Glutamatergic neuron (in vitro differentiated cells): ENCODE measurements at places on chromosomes 2 and 18. TPM values are rescaled to one million over a fixed set of nuclear protein-coding genes. Genes with fewer than 3 reads are reported as not detected.

The MYL12B gene
- total RNA-seq: 123 TPM

The IMMT gene
- total RNA-seq: 124 TPM

The ZBTB7C gene
- 10.6 TPM for total RNA-seq

GRCh38 chr2:128754246-128754724 is 435.6 kb upstream of the HS6ST1 start:
- H3K27me3 ChIP-seq: peaks cover 4% of the 10 kb centered on the region
- no peaks in the 10 kb centered on the region for H3K36me3 ChIP-seq
- no peak overlapping the region for H3K4me3 ChIP-seq
- peaks cover 29% of the 10 kb centered on the region for H3K4me1 ChIP-seq
- H3K27ac ChIP-seq: peak overlapping the region; percentile 38

- H3K4me1 ChIP-seq: no peaks in the 10 kb centered on the region
- no peak for DNase-seq
- no peak overlapping the region for H3K4me3 ChIP-seq
Measured at GRCh38 chr2:195392446-195393336, 264.3 kb upstream of the SLC39A10 start.

DNA sequence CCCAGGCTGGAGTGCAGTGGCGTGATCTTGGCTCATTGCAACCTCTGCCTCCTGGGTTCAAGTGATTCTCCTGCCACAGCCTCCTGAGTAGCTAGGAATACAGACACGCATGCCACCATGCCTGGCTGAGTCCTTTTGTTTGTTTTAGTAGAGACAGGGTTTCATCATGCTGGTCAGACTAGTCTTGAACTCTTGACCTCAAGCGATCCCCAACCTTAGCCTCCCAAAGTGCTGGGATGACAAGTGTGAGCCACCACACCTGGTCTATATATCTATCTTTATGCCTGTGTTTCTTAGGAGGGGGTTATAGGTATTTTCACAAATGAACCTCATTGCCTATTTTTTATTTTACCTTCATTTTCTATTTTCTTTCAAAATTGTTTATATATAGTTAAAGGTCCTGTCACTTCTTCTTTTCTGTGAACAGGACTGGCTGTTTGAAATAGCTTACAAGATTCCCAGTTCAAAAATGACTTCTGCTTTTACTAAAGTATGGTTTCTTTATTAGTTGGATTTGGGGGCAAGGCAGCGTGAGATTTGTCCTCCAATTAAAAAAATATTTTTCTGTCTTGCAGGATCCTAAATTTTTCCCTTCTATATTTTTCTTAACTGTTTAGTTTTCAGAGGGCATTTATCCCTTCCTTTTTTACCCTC is 16.4 kb upstream of the MARCHF7 start:
- no peak overlapping the region for H3K4me3 ChIP-seq
- no peaks in the 10 kb centered on the region for H3K36me3 ChIP-seq
- no peaks in the 10 kb centered on the region for H3K27me3 ChIP-seq
- no peaks in the 10 kb centered on the region for H3K4me1 ChIP-seq

GRCh38 chr2:177298191-177298590 is 33.7 kb upstream of the NFE2L2 start:
- H3K27ac ChIP-seq: no peak overlapping the region
- H3K4me3 ChIP-seq: no peak overlapping the region
- no peaks in the 10 kb centered on the region for H3K36me3 ChIP-seq

- DNase-seq: peak; percentile 86
- H3K4me1 ChIP-seq: peaks cover 38% of the 10 kb centered on the region
- H3K4me3 ChIP-seq: no peak overlapping the region
- H3K27me3 ChIP-seq: peaks cover 13% of the 10 kb centered on the region
Measured at GRCh38 chr2:119702918-119703401, 24.0 kb downstream of the TMEM177 start.

The GATA6 gene
- 0.42 TPM for total RNA-seq

- no peak overlapping the region for H3K27ac ChIP-seq
- H3K4me3 ChIP-seq: no peak overlapping the region
- H3K4me1 ChIP-seq: no peaks in the 10 kb centered on the region
- DNase-seq: no peak
- H3K27me3 ChIP-seq: no peaks in the 10 kb centered on the region
Measured at GRCh38 chr18:56723068-56723467, 71.9 kb downstream of the WDR7 start.

DNA sequence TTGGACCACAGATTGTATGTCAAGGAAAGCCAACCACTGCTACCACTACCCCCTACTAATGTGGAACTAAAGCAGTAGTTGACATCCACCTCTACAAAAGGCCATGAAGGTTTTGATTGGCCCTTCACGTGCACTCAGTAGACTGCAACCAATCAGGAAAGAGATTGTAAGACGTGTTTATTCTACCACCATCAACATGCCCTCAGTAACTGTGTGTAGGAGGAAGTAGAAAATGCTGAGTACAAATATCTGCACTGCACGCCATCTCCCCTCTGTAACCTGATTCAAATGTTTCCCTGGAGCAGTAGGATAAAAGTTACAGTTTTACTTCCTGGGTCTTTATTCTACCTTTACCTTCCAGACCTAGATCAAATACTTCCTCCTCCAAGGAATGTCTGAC is 2.9 kb upstream of the CASP10 start:
- no peaks in the 10 kb centered on the region for H3K4me1 ChIP-seq
- DNase-seq: no peak
- H3K36me3 ChIP-seq: no peaks in the 10 kb centered on the region
- no peak overlapping the region for H3K4me3 ChIP-seq
- H3K27me3 ChIP-seq: no peaks in the 10 kb centered on the region

DNA sequence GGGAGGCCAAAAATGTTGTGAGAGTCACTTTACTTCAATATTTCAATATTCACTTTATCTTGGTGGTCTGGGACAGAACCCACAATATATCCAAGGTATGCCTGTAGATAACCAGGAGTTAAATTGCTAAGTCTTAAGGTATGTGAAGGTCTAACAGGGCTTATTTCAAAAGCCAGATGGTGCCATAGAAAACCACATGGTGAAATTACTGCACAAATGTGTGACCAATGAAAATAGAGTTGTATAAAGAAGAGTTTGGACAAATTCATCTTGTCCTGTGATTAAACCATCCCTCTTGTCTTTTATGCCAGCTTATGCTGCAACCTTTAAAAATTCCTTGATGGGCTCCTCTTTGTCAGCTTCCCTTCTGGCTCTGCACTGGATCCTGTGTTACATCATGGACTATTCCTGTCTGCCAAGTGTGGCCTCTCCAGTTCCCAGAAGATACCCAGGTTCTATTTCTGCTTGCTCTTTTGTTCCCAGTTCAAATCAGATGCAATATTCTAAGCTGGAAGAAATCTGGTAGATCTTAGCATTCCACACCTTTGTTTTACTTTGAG is 46.8 kb downstream of the ANTXR1 start:
- H3K4me1 ChIP-seq: no peaks in the 10 kb centered on the region
- peaks cover 10% of the 10 kb centered on the region for H3K36me3 ChIP-seq
- DNase-seq: no peak
- H3K4me3 ChIP-seq: no peak overlapping the region

GRCh38 chr2:217736776-217737550 is 265.8 kb downstream of the TNS1 start:
- DNase-seq: no peak
- no peaks in the 10 kb centered on the region for H3K27me3 ChIP-seq
- H3K4me1 ChIP-seq: peaks cover 8% of the 10 kb centered on the region
- H3K27ac ChIP-seq: no peak overlapping the region
- H3K36me3 ChIP-seq: no peaks in the 10 kb centered on the region
- no peak overlapping the region for H3K4me3 ChIP-seq
